ENCODE measurements at places on chromosomes 13 and 19.

- DNase-seq, result no peak
Measured at GRCh38 chr13:109344552-109345157, 441.7 kb downstream of the IRS2 start.

GRCh38 chr19:42131149-42132029 is 857 bp downstream of the POU2F2 start:
- no peak for DNase-seq

GRCh38 chr13:43647471-43647870 is 139.3 kb downstream of the ENOX1 start:
- no peak for DNase-seq

DNA sequence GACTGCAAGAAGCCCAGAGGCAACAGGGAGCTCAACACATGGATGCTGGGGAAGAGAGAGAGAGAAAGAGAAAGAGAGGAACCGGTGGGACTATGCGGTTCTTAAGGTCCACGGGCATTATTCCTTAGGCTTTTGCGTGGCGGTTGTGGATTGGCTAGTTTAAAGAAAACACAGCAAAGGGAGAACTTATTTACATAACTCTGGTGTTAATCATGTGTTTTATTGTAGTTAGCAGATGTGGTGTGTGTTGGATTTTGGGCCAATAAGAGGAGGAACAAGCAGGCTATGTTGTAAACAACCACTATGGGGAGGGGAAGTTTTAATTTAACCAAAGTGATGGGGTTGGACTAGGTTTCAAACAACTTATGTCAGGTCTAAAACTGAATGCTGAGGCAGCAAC is 275.3 kb upstream of the KLF12 start:
- no peak for DNase-seq

GRCh38 chr19:29376855-29377354 is 148.9 kb upstream of the VSTM2B start:
- DNase-seq, result no peak

DNA sequence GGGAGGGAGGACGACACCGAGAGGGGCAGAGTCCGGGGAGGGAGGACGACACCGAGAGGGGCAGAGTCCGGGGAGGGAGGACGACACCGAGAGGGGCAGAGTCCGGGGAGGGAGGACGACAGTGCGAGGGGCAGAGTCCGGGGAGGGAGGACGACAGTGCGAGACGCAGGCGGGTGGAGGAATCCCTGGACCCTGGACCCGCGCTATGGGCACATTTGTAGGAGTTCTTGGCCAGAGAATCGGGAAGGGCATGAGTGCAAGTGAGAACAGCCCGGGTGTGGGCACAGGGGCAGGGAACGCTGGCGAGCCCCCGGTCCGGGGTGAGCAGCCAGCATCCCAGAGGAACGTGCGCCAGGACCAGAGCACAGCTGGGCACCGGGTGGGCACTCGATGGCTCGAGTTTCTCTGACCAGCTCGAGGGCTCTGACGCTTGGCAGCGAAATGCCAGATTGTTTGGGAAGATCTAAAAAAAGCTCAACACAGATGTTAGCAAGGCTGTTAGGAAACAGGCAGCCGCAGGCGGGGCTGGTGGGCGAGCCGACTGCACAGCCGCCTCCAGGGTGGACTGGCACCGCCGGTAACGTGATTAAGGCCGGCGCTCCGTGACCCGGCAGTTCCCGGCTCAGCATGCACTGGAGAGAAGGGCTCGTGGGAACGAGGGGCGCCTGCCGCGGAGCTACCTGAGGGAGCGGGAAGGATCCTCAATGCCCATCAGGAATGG is 17.9 kb upstream of the C2CD4C start:
- no peak for DNase-seq

DNA sequence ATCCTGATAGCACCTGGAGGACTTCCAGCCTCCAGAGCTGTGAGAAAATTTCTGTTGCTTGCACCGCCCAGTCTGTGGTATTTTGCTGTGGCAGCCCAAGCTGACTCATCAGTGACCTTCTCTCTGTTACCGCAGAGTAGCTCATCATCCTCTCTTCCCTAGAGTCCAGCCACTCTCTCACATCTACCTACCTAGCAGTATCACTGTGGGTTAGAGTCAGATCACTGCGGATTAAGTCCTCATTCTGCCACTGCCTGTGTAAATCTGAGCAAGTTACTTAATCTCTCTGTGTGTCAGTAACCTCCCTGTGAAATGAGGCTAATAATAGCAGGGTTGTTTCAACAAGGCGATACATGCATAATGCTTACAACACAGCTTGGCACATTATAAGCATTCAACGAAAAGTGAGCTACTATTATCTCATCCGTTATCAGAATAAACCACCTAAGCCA is 40.3 kb upstream of the USPL1 start:
- DNase-seq, result peak; percentile 34

- DNase-seq, result no peak
Measured at GRCh38 chr19:48870048-48870447, 1.6 kb upstream of the PLEKHA4 start.

DNA sequence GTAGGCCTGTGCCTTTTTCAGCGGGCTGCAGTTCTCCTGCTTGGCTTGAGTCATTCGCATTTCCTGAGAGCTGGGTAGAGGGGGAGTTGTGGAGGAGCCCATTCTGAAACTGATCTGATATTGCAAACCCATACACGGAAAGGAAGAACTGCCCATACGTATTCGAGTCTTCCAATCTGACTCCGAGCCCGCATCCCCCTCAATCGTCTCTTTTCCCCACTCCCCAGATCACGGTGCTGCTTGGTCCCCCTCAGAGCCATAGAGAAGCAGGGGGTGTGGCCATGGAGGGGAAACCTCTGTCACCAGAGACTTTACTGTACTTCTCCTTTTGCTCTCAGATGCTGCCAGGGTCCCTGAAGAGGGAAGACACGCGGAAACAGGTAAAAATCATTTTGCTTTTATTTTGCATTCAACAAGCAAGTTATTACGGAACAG is at the start of gene CD22:
Gene CD22 (plus strand): TSS at position 337 of the 435 bp plus-strand sequence. CDS start 2,854 bp downstream, outside the sequence.
- DNase-seq, result no peak

DNA sequence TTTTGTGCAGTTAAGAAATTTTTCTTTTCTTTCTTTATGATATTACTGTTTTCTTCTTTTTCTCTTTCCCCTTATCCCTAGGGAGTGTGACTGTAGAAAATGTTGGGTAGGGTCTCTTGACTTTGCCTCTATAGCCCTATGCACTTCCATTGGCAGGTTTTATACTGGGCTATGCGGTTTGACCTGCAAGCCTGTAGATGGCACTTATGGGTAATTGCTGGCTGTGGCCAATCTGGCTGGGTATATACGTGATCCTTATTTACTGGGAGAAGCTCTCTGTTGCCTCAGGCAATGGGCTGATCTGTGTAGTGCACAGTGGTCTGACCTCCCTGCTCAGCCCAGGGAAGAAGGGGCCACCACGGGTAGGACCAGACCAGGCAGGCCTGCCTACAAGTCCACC is 78.8 kb downstream of the RAP2A start:
- no peak for DNase-seq

GRCh38 chr13:112248862-112249592 is 127.1 kb upstream of the SPACA7 start:
- no peak for DNase-seq

DNA sequence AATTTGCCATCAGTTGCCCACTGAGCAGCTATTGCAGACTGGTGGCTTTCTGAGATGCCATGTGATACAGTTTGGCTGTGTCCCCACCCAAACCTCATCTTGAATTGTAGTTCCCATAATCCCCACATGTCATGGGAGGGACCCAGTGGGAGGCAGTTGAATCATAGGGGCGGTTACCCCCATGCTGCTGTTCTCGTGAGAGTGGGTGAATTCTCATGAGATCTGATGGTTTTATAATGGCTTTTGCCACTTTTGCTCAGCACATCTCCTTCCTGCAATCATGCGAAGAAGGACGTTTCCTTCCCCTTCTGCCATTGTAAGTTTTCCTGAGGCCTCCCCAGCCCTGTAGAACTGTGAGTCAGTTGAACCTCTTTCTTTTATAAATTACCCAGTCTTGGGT is 34.8 kb upstream of the ANKRD10 start:
- no peak for DNase-seq

- DNase-seq, result no peak
Measured at GRCh38 chr13:76020421-76020955, 384.4 kb downstream of the LMO7 start.
